ENCODE measurements at places on chromosomes 2 and 18.
A peak's percentile ranks its signal among the peaks of the same experiment; 100 is the strongest.

- peak; percentile 3 for DNase-seq
Measured at GRCh38 chr18:22485808-22486244, 68.1 kb upstream of the CTAGE1 start.

DNA sequence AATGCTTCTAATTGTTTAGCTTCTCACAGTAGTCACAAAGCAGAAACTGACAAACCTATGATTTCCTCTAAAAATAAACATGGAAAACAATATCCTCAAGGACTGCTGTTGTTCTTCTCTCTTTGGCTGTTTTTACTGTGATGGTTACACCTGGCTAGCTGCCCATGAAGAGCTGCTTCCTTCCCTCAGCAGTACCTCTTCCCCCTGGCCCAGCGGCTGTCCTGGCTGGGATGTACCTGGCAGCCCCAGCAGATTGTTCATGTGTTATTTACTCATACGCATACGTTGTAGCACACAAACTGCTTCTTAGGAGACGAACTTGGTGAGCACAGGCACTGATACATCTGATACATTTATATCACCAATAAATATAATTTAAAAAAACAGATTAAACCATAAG lies 27.4 kb downstream of the NEMP2 start:
- DNase-seq: no peak

DNA sequence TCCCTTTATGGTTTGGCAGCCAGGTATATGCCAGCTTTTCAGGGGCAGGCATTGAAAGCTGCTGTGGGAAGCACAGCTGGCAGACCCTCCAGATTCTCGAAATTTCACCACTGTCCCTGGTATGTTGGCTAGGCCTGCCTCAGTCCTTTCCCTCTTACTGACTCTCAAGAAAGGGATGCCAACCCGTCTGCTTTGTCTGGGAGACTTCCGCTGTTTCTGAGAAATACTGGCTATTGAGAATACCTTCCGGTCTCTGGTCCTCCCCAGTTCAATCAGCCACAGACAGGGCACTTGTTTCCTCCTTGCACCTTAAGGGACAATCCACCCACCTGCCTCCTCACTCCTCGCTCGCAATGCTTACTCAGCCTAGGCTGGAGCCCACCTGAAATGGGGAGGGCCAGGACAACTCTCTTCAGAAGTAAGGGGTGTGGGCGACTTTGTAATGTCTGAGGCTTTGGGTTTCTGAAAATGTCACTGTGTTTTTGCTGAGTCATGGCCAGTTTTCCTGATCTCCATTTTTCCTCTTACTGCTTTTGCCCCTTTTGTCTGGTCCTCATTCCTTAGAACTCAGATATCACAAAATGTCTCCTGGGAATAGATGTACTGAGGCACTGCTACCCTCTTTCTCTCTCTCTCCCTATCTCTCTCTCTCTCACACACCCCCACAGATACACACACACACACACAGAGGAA lies 571.1 kb downstream of the TNS1 start:
- no peak for DNase-seq

GRCh38 chr2:1731963-1732768 lies 12.1 kb downstream of the PXDN start:
- DNase-seq: no peak

DNA sequence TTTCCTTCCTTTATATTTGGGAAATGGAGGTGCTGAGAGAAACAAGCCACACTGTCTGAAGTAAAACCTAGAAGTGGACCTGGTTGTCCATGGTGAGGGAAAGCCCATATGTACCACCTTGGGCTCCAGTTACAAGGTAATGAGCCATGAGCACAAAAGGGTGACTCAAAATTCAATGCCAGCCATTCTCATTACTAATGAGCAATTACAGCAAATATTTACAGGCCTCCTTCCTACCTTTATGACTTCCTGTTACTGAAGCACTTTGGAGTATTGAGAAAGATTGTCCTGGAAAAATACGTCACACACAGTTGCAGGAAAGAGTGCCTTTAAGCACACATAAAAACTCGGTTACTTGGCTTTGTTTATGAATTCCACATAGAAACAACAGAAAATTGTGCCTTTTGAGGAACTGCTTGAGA lies 9.1 kb downstream of the EPAS1 start:
- DNase-seq: peak; percentile 97

All from DMS53 (cell line).